NT2/D1 (cell line): ENCODE measurements at places on chromosomes 16 and 17.

- no peak for DNase-seq
Observed at GRCh38 chr17:36989173-36989572, 40.4 kb downstream of the AATF start.

- no peak for DNase-seq
Observed at GRCh38 chr16:6913566-6913965, 419.1 kb upstream of the RBFOX1 start.

- no peak for DNase-seq
Observed at GRCh38 chr17:67238991-67239390, 6.0 kb downstream of the HELZ start.

DNA sequence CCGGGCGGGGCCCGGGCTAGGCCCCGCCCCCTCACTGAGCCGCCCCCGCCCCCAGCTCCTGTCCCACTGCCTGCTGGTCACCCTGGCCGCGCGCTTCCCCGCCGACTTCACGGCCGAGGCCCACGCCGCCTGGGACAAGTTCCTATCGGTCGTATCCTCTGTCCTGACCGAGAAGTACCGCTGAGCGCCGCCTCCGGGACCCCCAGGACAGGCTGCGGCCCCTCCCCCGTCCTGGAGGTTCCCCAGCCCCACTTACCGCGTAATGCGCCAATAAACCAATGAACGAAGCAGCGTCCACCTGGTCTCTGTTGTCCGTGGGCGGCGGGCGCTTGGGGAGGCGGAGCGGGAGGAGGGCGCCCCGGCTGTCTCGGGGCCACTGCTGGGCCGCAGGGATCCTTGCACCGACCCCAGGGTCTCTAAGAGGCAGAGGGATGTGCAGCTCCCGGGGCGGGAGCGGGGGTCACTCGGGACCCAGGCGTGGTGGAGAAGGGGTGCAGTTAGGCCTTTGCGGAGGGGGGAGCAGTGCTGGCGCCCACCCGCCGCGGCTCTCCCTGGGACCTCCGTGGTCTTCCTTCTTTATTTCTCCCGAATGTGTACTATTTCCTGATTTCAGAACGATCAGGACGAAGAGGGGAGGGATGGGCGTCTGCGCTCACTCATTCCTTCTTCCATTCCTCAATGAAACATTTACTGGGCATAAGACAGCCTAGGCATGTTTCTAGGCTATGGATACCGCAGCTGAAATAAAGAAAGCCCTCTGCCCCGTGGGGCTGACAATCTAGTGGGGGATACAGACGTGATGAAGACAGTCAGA, 2.0 kb downstream of the HBZ start:
- no peak for DNase-seq

DNA sequence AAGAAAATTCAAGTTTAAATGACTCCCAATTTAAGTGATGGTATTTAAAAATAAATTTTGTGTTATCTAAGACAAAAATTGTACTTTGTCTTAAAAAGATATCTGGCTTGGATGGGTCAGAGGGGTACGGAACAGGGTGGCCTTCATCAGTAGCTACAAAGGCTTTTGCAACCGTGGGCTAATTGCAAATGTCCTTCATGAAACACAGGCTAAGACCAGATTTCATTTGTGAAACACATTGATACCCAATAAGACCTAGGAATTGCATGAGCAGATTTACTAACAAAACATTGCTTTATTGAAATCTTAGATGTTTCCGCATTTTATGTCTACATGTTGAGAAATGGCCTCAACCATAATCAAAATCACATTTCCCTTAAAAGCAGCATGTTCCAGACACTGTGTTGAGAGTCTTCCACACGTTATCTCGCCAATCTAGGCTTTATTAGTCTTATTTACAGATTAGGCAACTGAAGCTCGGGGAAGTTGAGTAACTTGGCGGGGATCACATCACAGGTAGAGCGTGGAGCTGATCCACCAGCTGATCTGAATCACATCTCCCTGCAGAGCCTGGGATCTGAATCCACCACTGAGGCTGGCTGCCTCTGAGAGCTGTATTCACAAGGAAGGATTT, 21.8 kb downstream of the FBXO39 start:
- no peak for DNase-seq

DNA sequence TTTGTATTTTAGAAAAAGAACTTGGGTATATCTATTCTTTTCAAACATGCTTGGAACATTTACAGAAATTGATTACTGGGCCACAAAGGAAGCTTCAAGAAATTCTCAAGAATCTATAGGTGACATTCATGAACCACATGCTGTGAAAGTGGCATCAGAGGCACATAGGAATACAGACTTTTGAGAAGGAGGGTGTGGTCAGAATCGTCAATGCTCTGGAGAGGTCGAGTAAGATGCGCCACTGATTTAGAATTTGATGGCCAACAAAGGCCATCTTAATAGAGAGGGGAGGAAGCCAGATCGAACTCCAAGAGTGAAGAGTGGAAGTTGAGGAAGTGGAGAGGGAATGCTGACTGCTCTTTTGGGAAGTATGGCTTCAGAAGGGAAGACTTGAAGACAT, 3.5 kb upstream of the NSMCE1 start:
- no peak for DNase-seq

- no peak for DNase-seq
Observed at GRCh38 chr16:82993926-82994325, 367.2 kb downstream of the CDH13 start.

GRCh38 chr17:59361916-59362810, 30.7 kb downstream of the YPEL2 start:
- no peak for DNase-seq

- no peak for DNase-seq
Observed at GRCh38 chr16:76226481-76226880, 50.7 kb upstream of the CNTNAP4 start.

DNA sequence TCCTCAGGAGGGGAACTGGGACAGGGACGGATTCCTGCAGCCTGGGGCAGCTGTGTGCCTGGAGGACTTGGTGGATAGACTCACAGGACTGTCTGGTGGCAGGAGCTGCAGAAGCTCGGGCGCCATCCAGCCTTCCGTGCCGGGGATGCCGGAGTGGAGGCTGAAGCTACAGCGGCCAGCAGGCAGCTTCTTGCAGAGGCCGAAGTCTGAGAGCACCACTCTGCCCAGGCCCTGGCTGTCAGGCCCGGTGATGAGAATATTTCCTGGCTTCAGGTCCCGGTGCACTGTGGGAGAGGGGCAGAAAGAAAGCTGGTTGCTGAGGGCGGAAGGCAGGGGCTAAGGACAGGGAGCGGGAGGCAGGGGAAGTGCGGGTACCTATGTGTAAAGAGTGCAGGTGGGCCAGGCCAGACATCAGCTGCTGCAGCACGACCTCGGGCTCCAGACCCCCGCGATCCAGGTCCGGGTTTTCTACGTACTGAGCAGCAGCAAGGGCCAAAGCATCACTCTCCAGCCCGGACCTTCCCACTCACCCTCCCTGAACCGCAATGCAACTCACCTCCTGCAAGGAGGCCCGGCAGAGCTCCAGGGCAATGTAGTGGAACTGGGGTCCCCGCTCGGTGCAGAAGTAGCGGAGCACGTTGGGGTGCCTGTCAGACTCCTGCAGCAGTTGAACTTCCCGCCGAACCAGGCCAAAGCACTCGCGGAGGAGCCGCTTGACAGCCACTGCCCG, 16.1 kb downstream of the PLK1 start:
- DNase-seq: peak; percentile 59

GRCh38 chr16:64858076-64858475, 263.8 kb downstream of the CDH11 start:
- no peak for DNase-seq

- no peak for DNase-seq
Observed at GRCh38 chr16:13289515-13289914, 388.1 kb downstream of the SHISA9 start.

- DNase-seq: no peak
Observed at GRCh38 chr17:72511874-72512273, 391.1 kb downstream of the SOX9 start.

DNA sequence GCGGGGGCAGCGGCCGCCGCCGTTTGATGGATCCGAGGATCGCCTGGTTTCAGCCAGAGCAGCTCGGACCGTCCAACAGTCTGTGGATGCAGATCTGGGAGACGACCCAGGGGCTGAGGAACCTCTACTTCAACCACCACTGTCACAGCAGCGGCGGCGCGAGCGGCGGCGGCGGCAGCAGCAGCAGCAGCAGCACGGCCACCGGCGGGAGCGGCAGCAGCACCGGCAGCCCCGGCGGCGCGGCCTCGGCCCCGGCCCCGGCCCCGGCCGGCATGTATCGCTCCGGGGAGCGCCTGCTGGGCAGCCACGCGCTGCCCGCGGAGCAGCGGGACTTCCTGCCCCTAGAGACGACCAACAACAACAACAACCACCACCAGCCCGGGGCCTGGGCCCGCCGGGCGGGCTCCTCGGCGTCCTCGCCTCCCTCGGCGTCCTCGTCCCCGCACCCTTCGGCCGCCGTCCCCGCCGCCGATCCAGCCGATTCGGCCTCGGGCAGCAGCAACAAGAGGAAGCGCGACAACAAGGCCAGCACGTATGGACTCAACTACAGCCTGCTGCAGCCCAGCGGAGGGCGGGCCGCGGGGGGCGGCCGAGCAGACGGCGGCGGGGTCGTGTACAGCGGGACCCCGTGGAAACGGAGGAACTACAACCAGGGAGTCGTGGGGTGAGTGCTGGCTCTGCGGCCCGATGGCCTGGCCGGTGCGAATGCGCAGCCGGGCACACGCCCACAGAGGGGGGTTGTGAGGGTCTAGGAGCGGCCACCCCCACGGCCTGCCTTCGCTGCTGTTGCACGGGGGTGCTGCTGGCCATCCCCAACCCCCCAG, 702 bp downstream of the TENT4B start:
- no peak for DNase-seq

GRCh38 chr17:6651354-6651918, at the start of the genes C17orf100 and MED31:
Gene C17orf100 (plus strand): TSS chr17:6651762. CDS start chr17:6651914, 152 bp downstream.
Gene MED31 (minus strand): TSS chr17:6651605. CDS start chr17:6651528, 77 bp downstream.
- DNase-seq: peak; percentile 74

- DNase-seq: no peak
Observed at GRCh38 chr17:67855504-67856324, 30.4 kb downstream of the BPTF start.

DNA sequence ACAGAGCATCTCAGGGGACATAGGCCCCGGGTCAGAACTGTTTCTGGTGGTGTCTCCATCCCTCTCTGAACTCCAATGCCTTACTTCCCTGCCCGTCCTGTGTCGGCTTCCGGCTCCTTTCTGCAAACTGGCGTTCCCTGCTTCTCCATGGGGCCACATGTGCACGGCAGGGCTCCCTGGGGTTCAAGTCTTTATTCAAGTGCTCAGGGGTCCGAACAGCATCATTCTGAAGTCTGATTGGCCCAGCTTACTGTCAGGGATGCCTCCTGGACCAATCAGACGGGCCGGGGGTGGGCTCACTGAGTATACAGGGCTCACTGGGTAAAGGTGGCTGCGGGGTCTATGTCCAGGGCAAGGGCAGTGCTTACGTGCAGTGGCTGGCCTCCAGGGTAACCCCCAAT, 17.1 kb downstream of the C16orf82 start:
- peak; percentile 8 for DNase-seq

DNA sequence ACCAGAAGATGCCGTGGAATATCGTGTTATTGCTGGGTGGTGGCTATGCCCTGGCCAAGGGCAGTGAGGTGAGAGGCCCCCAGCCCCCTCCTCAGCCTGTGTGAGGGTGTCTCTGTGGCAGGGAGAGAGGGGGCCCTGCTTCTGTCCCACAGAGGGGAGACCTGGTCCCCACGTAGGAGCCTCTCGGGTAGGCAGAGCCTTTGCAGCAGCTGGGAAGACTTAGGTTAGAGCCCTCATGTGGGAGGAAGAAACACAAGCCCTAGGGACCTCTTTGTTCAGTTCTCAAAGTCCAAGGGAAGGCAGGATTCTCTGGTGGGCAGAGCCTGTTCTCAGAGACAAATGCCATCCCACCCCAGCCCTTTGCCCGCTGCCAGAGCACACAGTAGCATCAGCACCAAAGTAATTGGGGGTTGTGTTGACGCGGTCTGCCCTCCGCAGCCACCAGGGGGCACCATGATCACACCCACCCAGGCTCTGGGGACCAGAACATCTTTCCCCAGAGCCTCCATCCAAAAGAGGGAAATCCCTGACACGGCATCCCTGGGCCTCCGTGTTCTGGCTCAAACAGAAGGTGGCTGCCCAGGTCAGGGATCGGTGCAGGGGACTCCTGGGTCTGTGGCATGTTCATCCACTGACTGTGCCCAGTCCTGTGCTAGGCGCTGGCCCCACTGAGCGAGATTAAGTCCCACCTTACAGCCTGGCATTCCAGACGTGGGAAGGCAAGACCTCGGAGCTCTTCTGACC, 11.5 kb upstream of the FOXN1 start:
- peak; percentile 35 for DNase-seq

GRCh38 chr17:48014595-48015111, 22.9 kb downstream of the COPZ2 start:
- DNase-seq: no peak

GRCh38 chr16:30069611-30070462, 4.3 kb downstream of the ALDOA start:
- DNase-seq: no peak

DNA sequence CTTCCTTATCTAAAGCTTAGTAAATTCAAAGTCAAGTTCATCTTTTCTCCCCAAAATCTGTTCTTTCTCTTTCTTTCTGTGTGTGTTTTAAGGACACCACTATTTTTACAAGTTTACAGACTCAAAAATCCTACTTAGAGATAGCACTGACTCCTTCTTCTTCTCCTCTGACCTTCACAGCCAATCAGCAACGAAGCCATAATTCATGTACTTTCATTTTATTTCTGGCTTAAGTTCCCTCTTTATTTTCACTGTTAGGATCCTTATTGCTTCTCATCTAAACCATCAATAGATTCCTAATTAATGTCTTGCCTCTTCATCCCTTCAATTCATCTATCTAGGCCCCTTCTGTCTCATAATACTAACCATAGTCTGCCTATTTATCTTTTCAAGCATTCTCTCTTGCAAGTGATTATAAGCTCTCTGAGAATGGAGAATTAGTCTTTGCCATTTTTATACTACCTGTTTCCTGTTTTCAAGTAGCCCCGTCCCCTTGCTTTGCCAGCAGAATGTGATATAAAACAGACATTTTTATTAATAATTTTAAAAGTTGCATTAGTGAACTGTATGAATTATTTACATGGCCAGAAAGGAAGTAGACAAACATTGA, 27.0 kb downstream of the CDC27 start:
- DNase-seq: no peak

DNA sequence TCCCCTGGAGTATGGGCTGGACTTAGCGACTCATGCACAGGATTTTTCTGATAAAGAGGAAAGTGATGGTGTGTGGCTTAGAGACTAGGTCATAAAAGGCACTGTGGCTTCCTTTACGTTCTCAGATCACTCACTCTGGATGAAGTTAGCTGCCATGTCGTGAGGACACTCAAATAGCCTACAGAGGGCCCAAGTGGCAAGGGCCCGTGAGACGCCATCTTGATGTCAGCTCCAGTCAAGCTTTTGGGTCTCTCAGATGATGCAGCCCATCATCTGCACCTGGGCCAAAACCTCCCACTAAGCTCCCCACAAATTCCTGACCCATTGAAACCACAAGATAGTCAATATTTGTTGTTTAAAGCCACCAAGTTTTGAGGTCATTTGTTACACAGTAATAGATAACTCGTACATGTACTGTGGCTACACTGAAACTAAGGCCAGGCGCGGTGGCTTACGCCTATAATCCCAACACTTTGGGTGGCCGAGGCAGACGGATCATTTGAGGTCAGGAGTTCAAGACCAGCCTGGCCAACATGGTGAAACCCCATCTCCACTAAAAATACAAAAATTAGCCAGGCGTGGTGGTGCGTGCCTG, 14.7 kb downstream of the ST6GALNAC2 start:
- no peak for DNase-seq
